ENCODE measurements at places on chromosomes 2 and 18.
A peak's percentile ranks its signal among the peaks of the same experiment; 100 is the strongest.

- peak; percentile 2 for DNase-seq
Measured at GRCh38 chr2:128727914-128728313, 409.2 kb upstream of the HS6ST1 start.

- no peak for DNase-seq
Measured at GRCh38 chr2:43415592-43415991, 180.2 kb downstream of the THADA start.

DNA sequence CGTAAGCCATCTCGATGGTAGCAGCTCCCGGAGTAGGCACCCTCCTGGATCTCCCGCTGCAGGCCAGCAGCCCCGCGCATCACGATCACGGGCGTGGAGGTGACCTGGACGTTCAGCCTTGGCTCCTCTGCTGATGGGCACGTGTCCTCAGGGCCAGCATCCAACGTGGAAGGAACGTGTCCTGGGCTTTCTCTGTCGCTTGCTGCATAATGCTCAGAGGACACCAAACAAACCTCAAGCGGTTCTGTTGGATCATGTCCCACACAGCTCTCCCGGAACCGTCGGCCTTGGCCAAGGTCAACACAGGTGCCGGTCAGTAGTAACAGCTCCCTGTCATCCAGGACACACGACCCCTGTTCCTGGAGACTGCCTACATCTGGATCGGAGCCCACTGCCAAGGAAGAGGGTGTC, 23.1 kb downstream of the PASK start:
- no peak for DNase-seq

DNA sequence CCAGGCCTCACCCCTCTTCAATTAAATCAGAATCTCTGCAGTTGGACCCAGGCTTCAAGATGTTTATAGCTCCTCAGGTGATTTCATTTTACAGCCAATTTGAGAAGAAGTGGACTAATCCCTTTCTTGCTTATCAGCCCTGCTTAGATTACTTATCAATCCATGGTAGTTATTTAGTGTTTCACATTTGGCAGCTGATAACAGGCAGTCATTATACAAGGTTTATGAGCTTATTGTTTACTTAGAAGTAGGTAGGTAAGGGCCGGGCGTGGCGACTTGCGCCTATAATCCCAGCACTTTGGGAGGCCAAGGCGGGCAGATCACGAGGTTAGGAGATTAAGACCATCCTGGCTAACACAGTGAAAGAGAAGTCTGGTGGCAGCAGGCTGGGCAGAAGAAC, 237.5 kb downstream of the CTNNA2 start:
- DNase-seq = no peak

- DNase-seq = no peak
Measured at GRCh38 chr18:50188652-50189051, 6.3 kb downstream of the MYO5B start.

- no peak for DNase-seq
Measured at GRCh38 chr2:100940240-100940639, 61.8 kb upstream of the RPL31 start.

DNA sequence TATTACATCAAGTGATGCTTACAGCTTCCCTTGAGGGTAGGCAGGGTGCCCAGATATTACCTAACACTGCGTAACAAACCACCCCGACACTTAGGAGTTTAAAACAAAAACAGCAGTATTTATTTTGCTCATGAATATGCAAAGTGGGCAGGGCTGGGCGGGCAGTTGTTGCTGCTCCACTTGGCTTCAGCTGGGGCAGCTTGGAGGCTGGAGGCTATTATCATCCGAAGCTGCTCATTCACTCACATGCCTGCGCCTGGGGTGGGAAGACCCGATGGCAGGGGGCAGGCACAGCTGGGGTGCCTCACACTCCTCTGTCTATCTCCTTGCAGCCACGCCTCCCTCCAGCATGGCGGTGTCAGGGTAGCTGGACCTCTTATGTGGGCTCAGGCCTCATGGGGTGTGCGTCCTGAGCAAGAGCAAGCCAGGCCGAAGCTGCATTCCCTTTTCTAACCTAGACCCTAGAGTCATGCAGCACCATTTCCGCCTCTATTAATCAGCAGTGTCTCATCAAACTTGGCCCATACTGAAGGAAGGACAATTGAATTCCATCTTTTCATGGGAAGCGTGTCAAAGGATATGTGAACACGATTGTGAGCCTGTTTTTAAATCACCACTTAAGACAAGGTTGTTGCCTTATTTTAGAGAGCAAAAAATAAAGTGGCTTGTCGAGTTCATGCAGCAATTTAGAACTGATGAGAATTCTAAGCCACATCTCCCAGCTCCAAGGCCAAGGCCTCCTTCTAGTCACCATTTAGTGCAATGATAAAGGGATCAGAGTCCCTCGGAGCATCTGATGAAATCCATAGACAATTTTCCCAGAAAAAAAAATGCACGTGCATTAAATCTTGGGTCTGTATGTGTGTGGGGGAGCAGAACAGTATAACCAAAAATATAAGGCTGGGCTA, 54.9 kb downstream of the SDC1 start:
- no peak for DNase-seq

GRCh38 chr2:111219285-111219684, 98.6 kb downstream of the BCL2L11 start:
- no peak for DNase-seq

DNA sequence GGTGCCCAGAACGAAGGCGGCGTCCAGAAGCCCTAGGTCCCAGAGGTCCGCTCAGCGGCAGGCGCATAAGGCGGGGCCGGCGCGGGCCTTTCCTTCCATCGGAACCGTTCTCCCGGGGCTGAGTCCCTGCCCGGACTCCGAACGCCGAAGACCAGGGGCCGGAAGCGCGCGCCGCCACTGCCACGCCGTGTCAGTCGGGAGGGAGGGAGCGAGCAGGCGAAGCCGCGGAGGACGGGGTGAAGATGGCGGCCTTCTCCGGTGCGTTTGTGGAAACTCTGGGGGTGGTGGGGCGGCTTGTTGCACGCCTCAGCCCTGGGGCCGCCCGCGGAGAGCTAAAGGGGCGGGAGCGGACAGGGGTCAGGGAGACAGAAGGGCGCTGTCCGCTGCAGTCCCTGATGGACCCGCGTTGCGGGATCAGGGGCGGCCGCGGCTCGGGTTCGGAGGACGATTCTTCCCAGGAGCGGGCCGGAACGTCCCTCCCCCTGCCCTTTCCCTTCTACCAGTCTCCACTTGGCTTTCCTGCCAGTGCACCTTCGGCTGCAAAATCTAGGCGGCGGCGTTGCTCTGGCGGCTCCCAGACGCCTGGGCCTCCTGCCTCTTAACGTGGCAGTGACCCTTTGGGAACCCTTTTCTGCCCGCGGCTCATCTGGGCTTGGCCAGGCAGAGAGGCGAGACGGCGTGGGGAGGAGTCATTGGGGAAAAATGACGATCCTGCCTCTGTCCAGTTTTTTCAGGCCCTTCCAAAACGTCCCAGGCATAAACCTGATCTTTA, at the start of gene DDX1:
TSS of gene DDX1 (plus strand) at position 177 of the 772 bp plus-strand sequence. CDS start at position 243, 66 bp downstream.
- DNase-seq = peak; percentile 83
